ENCODE measurements at places on chromosomes 2 and 18.

DNA sequence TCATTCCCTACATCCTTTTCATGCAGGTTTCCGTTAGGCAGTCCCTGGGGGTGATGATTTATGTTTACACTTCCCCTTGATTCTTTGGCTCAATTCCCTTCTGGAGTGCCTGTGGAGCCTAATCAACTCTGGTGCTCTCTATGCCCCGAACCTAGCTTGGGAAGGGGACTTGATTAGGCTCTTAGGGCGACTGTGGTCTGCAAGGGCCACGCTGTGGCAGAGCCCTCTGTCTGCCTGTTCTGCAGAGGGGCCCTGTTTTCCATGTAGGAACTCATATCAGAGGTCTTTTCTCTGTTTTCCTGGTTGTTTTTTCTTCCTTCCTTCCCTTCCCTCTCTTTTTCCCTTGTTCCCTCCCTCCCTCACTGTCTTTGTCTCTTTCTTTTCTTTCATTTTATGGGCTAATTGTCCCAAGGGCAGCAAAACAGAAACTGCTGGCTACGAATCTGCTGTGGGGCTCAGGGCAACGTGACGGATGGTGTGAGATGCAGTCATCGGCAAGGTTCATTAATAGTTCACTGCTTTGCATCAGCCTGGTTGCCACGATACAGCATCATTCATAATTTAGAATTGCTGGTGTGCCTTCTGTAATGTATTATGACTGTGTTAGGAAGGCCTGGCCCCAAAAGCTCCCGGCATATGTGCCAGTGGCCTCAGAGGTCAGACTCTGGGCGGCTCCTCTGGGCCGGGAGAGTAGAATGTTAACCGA lies 134.5 kb downstream of the NAPG start:
- DNase-seq, result no peak

GRCh38 chr2:9753276-9753600 lies 90.0 kb upstream of the TAF1B start:
- DNase-seq, result no peak

- no peak for DNase-seq
These were observed 64.1 kb downstream of the BCL2 start for GRCh38 chr18:63255435-63255834.

DNA sequence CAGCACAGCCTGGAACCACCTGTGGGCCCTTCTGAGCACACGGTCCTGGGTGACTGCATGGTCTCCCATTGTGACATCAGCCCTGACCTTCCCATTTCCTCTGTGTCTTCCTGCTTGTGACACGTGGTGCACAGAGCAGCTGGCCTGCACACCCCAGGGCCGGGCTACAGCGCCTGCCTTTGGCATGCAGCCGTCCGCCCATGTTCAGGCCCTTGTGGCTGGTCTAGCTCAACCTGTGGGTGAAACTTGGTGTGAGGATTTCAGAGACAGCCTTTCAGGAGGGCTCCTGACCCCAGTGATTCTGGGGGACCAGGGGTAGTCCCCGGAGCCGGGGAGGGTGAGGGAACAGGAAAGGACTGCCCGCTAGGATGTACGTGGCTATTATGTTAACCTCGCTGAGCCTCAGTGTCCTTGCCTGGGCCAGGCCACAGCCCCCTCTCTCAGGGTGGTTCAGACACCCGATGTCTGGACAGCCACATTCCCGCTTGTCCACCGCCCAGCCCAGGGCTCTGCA lies 284.8 kb upstream of the HS6ST1 start:
- DNase-seq, result no peak
